ENCODE measurements at places on chromosomes 13 and 19. TPM values are rescaled to one million over a fixed set of nuclear protein-coding genes. Genes with fewer than 3 reads are reported as not detected.
A peak's percentile ranks its signal among the peaks of the same experiment; 100 is the strongest.

DPF1 gene
- total RNA-seq = 1.0 TPM

- DNase-seq = no peak
These were observed 464.6 kb downstream of the FGF9 start for GRCh38 chr13:22135446-22135845.

DNA sequence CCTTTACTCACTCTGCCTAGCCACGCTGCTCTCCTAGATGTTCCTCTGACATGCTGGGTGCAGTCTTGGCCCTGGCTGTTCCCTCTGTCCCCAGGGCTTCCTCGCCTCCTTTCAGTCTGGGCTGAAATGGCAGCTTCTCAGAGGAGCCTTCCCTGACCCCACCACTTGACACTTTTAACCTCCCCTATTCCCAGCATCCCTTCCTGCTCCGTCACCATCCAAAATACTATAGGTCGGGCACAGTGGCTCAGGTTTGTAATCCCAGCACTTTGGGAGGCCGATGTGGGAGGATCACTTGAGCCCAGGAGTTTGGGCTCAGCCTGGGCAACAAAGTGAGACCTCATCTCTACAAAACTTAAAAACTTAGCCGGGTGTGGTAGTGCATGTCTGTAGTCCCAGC, 2.6 kb downstream of the FAM187B start:
- DNase-seq = no peak

GRCh38 chr19:48405850-48406249, 12.4 kb downstream of the GRIN2D start:
- no peak for DNase-seq

- DNase-seq = no peak
These were observed 8.1 kb upstream of the ANGPTL4 start for GRCh38 chr19:8355631-8356402.

DNA sequence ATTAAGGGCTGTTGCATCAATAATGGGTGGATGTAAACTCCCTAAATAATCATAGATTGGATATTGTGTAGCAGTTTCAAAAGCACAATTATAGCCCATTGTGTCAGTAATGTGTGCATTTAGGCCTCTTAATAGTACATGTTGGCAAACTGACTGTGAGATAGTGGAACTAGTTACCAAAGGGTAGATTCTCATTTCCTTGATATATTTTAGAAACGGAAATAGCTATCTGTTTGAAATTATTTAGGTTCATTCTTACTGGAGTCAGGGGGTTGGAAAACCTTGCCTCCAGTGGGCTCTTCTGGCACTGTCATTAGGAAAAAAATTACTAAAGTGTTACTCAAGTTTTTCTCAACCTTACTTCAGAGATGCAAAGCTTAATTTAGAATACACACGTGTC, 1074.9 kb downstream of the PCDH17 start:
- no peak for DNase-seq

RUBCNL gene
- total RNA-seq = 0.36 TPM

DNA sequence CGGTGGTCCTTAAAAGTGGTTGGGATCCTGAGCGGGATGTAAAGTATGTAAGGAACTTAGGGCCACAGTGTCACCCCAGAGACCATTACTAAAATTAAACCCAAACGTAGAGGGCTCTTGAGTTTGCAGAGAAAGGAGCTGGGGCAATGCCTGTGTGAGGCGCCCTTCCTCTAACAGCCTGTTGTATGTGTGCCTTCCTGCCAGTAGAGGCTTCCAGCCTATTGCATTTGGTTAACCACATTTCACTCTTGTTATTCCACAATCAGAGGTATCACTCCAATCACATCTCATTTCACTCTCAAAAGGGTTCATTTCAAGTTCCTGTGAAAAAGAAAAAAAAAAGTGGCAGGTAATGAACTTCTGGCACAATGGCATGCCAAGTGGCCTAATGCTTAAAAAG, 29.4 kb downstream of the DIAPH3 start:
- DNase-seq = peak; percentile 2

GRCh38 chr19:3068071-3068470, 5.8 kb upstream of the TLE5 start:
- DNase-seq = no peak

GRCh38 chr13:50094615-50095293, 79.5 kb downstream of the KCNRG start:
- DNase-seq = no peak

GRCh38 chr13:44542361-44542760, 33.8 kb downstream of the TSC22D1 start:
- no peak for DNase-seq

IL11 gene
- not detected for total RNA-seq

DNA sequence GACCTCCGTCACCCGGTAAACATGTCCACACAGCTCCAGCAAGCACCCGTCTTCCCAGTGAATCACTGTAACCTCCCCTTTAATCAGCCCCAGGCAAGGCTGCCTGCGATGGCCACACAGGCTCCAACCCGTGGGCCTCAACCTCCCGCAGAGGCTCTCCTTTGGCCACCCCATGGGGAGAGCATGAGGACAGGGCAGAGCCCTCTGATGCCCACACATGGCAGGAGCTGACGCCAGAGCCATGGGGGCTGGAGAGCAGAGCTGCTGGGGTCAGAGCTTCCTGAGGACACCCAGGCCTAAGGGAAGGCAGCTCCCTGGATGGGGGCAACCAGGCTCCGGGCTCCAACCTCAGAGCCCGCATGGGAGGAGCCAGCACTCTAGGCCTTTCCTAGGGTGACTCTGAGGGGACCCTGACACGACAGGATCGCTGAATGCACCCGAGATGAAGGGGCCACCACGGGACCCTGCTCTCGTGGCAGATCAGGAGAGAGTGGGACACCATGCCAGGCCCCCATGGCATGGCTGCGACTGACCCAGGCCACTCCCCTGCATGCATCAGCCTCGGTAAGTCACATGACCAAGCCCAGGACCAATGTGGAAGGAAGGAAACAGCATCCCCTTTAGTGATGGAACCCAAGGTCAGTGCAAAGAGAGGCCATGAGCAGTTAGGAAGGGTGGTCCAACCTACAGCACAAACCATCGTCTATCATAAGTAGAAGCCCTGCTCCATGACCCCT, 9.0 kb upstream of the CEACAM5 start:
- DNase-seq = no peak

DNA sequence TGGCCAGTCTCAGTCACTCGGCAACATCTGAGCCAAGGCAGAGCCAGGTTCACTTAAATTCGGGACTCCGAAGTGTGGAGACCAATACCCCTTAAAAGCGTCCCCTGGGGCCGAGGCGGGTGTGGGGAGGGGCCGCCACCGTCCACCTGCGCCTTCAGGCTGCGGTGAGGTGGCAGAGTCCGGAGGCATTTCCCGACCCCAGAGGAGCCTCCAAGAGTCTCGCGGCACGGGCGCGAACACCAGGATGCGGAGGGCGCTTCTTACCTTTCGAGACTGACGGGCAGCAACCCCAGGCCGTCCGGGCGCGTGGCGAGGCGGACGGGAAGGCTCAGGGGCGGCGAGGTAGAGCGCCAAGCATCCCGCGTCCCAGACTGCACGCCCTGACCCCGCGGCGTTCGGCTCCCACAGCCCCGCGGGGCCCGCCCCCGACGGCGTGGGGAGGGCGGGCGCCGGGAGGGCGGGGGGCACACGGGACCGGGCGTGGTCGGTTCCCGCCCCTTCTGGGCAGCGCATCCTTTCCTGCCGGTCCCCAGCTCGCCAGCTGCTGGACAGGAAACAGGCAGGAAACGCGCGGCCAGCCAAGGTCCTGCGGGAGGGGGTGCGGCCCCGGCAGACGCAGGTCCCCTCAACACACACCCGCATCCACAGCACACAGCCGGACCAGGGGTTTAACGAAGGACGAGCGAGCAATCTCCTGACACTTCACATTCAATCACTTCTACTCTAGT, at the start of gene THSD1:
THSD1 (minus strand) TSS at position 406 of the 728 bp plus-strand sequence. CDS start 3,572 bp downstream, outside the sequence.
- DNase-seq = peak; percentile 27

Data from activated CD8-positive, alpha-beta T cell treated with anti-CD3 and anti-CD28 coated beads for 36 hours (primary cell).